ENCODE measurements at places on chromosomes 1 and 21.

DNA sequence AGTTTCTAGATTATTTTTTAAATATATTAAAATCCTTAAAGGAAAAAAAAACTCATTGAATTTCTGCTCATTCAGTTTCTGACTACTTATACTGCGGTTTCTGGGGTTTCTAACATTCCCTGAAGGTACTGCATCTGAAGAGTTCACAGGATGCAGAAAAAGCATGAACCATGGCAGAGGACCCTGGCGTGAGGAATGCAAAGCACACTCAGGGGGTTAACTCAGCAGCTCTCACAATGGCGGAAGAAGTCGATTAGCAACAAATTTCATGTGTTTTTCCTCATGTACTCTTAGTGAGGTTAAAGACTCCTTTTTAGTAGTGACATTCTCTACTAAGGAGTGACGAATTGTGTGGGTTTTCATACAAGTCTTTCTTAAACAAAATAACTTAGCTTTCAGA lies 975.6 kb downstream of the NCAM2 start:
- DNase-seq, result no peak

GRCh38 chr1:232454227-232454886 lies 175.6 kb downstream of the SIPA1L2 start:
- no peak for DNase-seq

- no peak for DNase-seq
Measured at GRCh38 chr1:33897092-33897725, 33.3 kb downstream of the HMGB4 start.

- DNase-seq, result no peak
Measured at GRCh38 chr21:37742115-37742514, 174.1 kb downstream of the KCNJ6 start.

- DNase-seq, result no peak
Measured at GRCh38 chr1:245245021-245245667, 90.4 kb downstream of the KIF26B start.

- DNase-seq, result no peak
Measured at GRCh38 chr1:205491794-205492193, 12.7 kb upstream of the CDK18 start.

GRCh38 chr1:29371332-29371731 lies 135.0 kb downstream of the PTPRU start:
- DNase-seq, result no peak

DNA sequence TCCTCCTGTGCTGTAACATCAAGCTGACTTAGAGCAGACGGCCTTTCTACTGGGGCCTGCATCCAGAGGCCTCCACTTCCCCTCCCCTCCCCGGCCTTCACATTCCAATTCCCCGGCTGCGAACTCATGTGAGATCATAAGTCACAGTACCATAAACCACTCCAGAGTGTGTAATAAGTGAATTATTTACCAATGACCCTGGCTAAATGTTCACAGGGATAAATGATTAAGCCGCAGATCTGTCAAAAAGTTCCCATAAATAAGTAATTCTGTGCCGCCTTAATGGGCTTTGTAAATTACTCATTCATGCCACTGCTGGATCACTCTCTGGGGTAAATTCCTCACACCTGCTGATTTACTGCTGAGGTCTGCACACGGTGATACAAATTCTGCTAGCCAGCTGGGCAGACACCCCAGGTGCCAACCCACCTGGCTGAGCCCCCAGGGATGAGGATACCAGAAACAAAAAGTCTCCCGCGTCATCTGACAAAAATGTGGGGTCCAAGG lies 27.4 kb upstream of the KIRREL1 start:
- DNase-seq, result no peak

DNA sequence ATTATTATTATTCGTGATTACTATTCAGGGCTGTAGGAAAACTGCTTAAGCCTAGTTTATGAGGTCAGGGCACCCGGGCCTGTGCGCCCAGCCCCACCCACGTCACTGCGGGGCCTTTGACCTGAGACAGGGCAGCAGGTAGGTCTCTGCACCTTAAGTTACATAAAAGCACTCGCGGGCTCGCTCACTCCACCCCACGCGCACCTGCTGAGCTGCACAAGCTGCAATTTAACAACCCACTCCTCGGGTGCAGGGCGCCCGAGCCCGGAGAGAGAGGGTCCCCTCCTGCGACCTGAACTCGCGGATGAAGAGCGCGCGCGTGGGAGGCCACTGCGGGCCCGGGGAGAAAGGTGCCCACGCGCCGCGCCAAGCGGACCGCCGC lies 477 bp downstream of the ICMT start:
- no peak for DNase-seq

DNA sequence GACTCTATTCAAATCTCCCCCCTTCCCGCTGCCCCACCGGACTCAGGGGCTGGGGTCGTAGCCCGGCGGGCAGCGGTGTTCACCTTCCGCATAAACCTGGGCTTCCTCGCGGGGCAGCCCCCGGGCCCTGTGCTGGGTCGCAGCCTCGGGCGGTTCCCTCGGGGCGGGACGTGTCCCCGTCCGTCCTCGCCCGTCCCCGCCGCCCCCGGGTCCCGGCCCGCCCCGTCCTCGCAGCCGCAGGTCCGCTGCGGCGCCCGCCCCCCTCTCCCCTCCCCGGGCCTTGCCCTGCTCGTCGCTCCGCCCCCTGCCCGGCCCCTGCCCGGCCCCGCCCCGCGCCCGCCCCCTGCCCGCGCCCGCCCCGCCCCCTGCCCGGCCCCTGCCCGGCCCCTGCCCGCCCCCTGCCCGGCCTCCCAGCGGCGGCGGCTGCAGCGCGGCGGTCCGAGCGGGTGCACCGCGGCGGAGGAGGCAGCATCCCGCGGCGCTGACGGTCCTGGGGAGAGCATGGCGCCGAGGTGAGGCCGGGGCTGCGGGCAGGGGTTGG lies at the start of gene COL18A1:
TSS of gene COL18A1 (plus strand) at position 436 of the 541 bp plus-strand sequence. CDS start at position 502, 66 bp downstream.
- no peak for DNase-seq

DNA sequence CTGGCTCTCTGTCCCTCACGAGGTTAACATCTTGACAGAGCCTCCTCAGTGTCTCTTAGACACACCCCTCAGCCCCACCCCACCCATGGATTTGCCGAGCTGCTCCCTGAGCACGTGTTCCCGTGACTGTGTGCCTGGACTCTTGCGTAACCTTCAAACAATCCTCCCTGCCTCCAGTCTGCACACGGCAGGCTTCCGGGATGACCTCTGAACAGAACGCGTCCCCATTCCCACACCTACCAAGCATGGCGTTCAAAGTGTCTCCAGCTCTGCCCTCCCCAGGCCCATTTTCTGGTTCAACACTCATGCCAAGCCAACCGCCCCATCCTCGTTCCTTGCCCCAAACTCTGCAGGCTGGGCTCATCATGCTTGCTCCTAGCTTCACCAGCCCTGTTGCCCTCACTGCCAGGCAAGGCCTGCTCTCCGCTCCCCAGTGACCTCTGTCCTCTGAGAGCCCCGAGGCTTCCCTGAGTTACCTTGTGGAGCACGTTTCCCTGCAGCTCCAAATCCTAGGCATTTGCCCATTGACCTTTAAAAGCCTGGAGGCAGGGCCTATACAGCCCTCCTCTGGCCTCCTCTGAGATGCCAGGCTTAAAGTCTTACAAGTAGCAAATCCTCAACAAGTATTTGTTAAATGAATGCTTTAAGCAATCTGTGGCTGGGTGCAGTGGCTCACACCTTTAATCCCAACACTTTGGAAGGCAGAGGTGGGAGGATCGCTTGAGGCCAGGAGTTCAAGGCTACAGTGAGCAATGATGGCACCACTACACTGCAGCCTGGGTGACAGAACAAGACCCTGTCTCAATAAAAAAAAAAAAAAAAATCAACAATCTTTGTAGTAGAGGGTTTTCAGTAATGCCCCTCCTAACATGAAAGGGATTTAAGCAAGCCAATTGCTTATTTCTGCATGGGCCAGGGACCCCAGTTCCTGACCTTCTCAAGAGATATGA lies 5.0 kb downstream of the AGT start:
- no peak for DNase-seq

GRCh38 chr1:235004276-235004675 lies 124.4 kb downstream of the TOMM20 start:
- no peak for DNase-seq

- DNase-seq, result no peak
Measured at GRCh38 chr1:62045574-62045973, 149.1 kb upstream of the L1TD1 start.

DNA sequence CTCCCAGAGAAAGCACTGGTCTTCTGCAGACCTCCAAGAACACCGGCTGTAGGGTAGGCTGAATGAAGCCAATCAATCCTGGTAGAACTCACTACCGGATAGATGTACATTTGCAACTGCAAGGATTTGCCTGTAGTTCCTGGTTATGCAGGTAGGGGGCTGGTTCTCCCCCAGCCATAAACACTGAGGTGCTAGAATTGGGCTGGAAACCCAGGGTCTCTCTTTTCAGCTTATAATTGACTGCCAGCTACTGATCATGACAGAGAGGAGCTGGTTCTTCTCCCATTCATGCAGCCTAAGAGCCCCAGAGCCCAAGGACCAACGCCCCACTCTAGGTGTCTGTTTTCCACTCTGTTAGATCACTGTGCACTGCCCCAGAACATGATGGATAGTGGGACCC lies 21.5 kb upstream of the MTARC2 start:
- no peak for DNase-seq

- DNase-seq, result no peak
Measured at GRCh38 chr1:234907940-234908405, 220.7 kb downstream of the TOMM20 start.

- DNase-seq, result no peak
Measured at GRCh38 chr1:217274927-217275654, 355.8 kb downstream of the GPATCH2 start.

GRCh38 chr1:156929596-156930238 lies 9.3 kb downstream of the LRRC71 start:
- no peak for DNase-seq

DNA sequence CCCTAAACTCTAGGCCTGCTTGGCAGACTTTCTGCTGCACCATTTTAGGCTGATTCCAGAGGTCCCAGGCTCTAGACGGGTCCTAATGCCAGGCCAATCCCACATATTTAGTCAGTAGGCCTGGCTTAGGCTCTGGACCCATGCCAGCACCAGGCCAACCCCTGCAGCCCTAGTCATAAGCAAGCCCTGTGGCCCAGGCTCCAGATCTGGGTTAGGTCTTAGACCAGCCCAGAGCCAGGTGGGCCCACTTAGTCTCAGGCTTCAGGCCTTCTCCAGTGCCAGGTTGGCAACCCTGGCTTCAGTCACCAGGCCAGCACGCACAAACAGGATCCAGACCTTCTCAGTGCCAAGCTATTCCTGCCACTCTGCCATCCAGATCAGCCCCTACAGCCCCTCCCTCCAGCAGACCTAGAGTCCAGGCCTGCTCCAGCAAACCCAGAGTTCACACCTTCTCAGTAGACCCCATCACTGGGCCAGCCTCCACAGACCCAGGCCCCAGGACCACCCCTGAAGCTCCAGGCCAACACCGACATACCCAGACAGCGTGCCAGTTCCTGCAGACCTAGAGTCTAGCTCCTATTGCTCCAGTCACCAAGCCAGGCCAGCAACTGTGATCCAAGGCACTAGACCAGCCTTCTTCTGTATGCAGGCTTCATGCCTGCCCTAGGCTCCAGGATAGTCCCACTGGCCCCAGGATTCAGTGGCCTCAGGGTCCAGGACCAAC lies 467.6 kb downstream of the RWDD3 start:
- no peak for DNase-seq

- DNase-seq, result no peak
Measured at GRCh38 chr1:97505816-97506215, 415.0 kb downstream of the DPYD start.

DNA sequence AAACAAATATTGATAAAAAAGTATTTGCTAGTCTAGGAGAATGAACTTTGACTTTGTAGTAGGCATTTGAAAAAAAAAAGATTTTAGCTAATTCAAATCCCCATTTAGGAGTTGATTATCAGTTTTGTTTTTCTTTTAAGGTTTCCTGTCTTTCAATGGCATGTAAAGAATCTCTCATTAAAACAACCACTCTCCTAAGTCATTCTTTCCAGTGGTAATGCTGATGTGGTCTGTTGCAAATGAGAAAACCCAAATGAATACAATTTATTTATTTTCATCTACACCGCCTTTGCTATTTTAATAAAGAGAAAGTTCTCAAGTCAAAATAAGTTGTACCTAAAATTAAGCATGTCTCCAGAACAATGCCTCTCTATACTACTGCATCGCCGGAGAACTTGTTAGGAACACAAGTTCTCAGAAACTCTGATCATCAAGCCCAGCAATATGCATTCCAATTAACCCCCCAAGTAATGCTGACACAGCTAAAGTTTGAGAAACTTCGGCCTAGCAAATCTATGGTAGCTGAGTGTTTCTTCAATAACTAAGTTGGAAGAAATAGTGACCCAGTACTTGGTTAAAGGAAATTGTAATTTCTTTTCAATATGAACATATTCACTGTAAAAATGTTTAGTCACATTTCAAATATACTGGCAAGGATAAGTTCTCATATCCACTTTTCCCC lies 255.1 kb downstream of the PTPRC start:
- no peak for DNase-seq

DNA sequence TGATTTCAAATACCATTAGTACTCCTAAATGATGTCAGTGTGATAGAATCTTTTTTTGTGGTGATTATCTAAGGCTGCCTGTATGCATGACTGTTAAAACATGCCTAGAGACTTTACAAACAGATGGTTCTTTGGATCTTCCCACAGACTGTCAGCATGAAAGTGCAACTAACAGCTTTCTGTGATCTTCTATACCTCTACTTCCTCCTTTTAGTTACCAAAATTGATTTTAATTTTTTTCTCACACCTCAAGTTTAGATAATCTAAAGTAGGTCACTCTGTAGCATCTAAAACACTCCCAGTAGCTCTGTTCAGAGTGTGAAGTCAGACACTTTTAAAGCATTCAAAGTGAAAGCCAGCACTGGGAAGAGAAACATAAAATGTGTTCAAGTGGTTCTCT lies 534.5 kb downstream of the PTPRC start:
- no peak for DNase-seq

DNA sequence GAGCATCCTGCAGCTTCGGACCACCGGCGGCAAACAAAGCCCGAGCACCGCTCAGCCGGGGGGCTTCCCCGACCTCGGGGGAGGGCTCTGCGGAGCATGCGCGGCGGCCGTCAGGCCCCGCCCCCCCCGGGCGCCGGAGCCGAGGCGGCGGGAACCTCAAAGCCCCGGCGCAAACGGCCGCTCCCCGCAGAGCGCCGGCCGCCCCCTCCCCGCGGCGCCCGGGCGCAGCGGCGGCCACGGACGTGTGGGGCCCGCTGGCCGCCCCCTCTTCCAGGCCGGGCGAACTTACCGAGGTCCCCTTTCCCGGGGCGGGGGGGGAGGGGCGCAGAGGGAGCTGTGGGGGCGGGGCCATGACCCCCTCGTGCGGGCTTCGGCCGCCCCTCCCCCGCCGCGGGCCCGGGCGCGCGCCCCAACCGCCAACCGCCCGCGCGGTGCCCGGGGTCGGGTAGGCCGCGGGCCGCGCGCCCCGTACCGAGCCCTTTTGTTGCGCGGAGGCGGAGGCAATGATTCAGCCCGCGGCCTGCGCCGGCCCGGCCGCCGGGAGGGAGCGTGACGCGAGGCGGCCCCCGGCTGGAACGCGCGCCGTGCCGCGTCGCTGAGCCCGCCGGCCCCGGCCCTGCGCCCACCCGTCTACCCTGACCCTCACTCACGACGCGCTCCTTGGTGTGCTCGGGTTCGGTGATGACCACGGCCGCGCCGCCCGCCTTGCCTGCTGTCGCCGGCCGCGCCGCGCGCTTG lies 1.7 kb downstream of the RCC2 start:
- DNase-seq, result peak; percentile 43

GRCh38 chr1:24872061-24872850 lies 57.8 kb downstream of the RUNX3 start:
- no peak for DNase-seq

Data from stimulated activated CD4-positive, alpha-beta T cell treated with anti-CD3 and anti-CD28 coated beads, Interleukin-1b, Interleukin-23, amount 100 ng/mL, for 24 hours (primary cell).